ENCODE measurements at places on chromosomes 7 and 10.

DNA sequence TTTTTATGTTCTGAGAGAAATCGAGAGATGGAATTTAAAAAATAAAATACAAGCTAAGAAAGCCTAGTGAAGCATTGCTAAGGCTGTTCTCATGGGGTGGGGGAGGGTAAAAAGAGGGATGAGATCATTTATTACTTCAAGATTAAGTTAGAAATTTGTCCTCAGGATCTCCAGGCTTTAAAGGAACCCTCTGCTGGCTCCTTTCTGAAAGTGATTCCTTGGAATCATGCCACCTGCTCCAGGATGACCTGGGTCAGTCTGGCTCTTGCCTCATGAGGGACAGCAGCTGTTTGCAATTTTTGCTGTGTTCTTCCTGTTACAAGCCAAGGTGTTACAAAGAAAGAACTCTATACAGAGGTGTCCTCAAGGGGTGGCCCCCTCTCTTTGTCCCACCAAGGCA is 69.8 kb downstream of the CDK1 start:
- no peak for DNase-seq

DNA sequence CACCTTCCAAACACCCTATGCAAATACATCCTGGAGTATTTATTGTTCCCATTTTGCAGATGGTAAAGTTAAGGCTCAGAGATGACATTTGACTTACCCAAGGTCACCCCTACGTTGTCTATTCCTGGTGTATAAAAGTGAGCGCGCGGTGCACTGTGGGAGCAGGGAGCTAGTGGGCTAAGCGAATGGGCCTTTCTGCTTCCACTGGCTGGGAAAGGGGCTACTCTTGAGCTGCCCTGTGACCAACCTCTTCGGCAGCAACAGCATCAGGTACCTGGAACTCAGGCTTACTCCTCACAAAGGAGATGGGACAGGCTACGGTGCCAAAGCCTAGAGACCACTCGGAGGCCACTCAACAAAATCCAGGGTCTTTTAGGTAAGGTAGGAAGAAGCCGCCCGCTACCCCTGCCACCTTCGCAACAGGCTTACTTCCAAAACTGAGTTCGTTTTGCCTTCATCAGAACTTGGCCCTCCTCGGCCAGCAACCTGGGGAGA is 2.4 kb downstream of the PTF1A start:
- no peak for DNase-seq

DNA sequence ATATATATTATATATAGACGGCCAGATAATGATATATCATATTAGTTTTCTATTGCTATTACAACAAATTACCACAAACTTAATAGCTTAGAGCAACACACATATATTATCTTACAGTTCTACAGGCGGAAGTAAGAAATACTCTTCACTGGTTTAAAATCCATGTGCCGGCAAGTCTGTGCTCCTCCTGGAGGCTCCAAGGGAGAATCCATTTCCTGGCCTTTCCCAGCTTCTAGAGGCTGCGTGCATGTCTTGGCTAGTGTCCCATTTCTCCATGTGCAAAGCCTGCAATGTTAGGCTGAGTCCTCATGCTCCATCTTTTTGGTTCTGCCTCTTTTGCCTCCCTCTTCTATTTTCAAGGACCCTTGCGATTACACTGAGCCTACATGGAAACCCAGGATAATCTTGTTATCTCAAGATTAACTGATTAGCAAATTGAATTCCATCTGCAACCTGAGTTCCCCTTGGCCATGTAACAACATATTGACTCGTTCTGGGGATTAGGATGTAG is 23.9 kb upstream of the PNLIPRP3 start:
- DNase-seq = no peak

DNA sequence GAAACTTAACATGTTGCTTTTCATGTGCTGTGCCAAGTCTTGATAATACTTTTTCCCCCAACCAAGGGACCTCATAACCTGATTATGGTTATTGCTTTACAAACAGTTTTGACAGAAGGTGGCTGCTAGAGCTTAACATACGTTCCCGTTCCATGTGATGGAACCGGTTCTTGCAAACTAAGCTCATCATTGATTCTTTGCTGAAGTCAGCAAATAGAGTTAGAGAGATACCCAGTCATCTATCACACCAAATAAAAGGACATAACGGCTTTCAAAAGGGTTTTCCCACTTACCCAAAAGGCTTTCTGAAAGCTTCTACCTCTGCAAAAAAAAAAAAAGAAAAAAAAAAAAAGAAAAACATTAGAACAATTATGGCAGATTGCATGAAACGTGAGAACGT is 230.3 kb upstream of the MDFIC start:
- no peak for DNase-seq

- no peak for DNase-seq
Measured at GRCh38 chr10:50469778-50470193, 154.0 kb downstream of the SGMS1 start.

- DNase-seq = no peak
Measured at GRCh38 chr10:32229170-32229569, 117.8 kb downstream of the EPC1 start.

DNA sequence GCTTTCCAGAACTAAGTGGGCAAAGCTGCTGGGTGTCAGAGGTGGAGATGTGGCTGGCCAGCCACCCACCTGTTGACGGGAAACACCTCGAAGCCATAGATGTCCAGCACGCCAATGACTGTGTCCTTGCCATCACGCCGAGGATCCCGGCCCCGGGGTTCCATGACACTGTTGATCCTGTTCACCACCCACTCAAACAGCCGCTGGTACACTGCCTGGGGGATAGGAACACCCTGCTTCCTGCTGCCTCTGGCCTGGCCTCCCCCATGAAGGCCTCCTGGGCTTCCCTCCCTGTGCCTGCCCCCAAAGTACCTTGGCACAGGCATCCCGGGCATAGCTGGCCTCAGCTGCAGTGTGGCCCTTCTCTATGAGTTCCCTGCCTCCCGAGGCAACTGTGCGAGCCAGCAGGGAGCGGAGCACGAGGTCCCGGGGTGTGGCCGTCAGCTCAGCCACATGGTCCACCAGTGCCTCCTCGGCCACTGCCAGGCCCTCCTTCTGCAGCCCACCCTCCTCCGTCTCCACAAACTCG is 8.2 kb downstream of the MYO1G start:
- DNase-seq = no peak

DNA sequence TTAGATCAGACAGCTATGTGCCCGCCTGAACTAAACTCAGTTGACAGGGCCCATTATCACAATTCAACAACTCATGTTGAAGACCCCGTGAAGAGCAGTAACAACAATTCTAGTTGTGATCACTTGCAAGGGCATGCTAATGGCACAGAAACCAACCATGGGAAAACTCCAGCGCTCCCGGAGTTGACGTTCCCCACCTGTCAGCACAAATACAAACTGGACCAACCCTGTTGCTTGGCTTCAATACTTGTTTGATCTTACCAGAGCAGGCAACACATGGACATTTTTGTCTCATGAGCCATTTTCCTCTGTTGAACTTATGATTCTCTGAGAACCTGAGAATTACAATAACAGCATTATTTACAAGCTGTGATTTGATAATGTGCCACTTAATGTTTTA is 119.0 kb upstream of the LANCL2 start:
- no peak for DNase-seq

- DNase-seq = no peak
Measured at GRCh38 chr7:4769761-4770160, 5.7 kb upstream of the AP5Z1 start.

DNA sequence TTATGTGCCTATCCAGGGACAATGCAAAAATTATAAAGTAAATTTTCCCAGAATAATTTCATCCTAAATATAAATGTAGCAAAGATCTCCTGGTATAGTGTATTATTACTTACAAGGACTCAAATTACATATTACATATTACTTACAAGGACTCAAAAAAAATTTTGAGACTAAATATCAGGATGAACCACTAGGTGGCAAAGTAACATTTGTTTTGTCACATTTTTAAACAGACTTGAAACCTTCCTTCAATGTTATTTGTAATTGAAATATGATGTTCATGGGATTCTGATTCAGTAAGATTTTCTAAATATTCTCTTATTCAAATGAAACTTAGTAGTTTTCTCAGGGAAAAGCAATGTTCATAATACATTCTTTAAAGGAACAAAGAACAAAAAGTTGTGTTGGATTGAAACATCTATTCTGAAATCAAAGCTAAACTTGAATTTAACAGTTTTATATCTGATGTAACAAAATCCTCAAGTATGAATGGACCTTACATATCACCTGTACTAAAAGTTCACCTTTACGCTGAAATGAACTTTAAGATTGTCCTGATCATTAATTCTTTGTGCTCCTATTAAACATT is 74.3 kb upstream of the GNAI1 start:
- no peak for DNase-seq

- DNase-seq = no peak
Measured at GRCh38 chr7:23473844-23474093, 3.5 kb upstream of the IGF2BP3 start.

DNA sequence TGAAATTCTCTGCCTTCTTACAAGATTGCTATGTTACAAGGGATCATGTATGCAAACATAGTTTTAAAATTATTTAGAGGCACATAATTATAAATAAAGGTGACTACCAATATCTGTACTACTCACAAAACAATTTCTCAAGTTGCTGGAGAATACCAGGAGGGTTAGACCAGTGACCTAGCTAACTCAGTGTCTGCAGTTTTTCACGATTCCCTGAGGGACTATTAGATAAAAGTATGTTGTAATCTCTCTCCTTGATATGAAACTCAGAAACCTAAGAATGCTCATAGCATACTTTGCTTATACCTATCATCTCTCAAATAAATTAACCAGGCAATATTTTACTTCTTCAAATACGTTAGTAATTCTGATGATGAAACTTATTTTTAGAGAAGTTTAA is 534.0 kb upstream of the ANKRD30A start:
- no peak for DNase-seq

- no peak for DNase-seq
Measured at GRCh38 chr7:1505731-1506550, 1.8 kb upstream of the INTS1 start.

DNA sequence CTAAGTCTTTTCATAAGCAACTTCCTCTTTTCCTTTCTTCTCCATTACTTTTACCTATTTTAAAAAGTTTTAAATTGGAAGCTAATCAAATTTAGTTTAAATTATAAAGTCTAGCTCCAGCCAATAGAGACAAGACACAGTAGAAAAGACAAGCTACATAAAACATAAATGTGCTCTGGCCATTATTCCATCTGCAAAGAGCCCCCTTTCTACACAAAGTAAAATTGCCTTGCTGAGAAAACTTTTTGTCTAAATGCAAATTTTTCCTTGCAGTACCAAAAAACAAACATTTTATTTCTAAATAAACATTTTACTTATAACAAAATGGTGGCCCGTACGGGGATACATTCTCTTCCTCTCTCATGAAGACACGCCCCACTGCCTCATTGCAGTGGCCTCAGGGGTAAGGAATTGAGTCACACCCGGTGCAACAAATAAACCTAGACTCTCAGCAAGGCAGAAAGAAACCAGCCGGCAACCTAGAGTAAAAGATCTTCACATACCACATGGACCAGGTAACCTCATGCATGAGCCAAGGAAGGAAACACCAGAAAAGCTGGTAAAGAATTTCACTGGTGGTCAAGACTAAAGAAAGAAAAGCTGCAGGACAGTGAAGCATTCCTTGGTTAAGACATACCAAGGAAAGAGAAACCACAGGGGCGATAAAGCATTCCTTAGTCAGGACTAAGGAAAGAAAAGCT is 71.6 kb upstream of the ZNF746 start:
- no peak for DNase-seq

DNA sequence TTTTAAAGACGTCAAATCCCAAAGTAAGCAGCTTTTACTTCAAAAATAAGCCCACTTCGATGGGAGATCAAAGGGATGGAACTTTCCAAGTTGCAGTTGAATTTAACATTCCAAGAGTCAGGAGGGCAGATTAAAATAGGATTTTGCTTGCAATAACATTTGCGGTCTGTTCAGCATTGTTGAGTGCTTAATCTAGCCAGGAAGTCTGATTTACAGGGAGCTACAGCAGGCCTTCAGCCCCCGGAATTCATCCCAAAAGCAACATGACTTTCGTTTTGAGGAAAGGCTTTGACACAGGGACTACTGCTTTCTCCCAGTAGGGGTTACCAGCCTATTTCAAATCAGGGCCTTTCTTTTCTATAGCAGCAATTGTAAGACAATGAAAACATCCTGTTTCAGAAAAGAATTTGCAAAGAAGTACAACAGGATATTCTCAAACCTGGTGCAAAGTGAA is 279.6 kb upstream of the PITRM1 start:
- no peak for DNase-seq

- no peak for DNase-seq
Measured at GRCh38 chr10:18190840-18191239, 50.6 kb downstream of the CACNB2 start.

- no peak for DNase-seq
Measured at GRCh38 chr7:155645662-155646061, 1.2 kb downstream of the RBM33 start.

GRCh38 chr10:16519908-16520861 is 1.5 kb downstream of the C1QL3 start:
- no peak for DNase-seq

DNA sequence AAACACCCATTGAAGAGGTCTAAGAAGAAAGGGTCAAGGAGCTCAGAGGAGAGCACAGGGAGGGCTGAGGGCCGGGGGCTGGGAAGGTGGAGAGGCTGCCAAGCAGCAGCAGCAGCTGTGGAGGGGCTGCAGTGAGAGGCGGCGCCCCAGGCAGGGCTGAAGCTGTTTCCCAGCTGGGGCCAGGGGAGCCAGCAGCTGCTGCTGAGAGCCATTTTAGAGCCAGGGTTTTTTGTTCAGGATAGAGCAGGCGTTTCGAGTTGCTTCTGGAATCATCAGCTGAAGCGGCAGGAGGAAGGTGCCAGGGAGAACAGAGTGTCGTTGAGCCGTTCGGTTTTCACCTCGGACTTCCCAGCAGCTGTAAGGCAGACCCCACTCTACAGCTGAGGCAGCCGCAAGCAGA is 62.7 kb downstream of the LANCL2 start:
- DNase-seq = no peak

- no peak for DNase-seq
Measured at GRCh38 chr10:123229927-123230630, 75.9 kb downstream of the BUB3 start.

- DNase-seq = no peak
Measured at GRCh38 chr7:72444026-72444776, 32.1 kb upstream of the CALN1 start.

- DNase-seq = no peak
Measured at GRCh38 chr7:21548491-21548890, 5.7 kb downstream of the DNAH11 start.

GRCh38 chr10:88070080-88070880 is 206.9 kb downstream of the PTEN start:
- DNase-seq = no peak

DNA sequence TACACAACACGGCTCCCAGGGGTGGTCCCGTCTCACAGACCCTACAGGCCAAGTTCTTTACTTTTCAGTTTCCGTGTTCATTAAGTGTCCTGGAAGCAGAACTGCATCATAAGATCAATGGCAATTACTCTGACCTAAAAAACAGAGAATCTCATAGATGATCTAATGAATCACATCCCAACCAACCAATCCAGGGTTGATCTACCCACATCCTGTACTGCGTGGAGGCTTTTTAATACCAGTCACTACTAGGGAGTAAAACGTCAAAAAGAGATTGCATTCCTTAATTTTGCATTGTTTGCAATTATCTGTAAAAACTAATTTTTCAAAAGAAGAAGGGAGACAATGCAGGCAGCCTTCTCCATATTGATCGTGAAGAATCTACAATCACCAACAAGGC is 72.6 kb downstream of the PARD3 start:
- no peak for DNase-seq

Measured in stimulated activated CD8-positive, alpha-beta memory T cell treated with anti-CD3 and anti-CD28 coated beads, Interleukin-4, amount 100 ng/mL, for 4 hours (primary cell).